Stimulated activated CD4-positive, alpha-beta T cell treated with anti-CD3 and anti-CD28 coated beads, TNF-alpha, amount 100 ng/mL, for 48 hours (primary cell): ENCODE measurements at places on chromosomes 13 and 19.

DNA sequence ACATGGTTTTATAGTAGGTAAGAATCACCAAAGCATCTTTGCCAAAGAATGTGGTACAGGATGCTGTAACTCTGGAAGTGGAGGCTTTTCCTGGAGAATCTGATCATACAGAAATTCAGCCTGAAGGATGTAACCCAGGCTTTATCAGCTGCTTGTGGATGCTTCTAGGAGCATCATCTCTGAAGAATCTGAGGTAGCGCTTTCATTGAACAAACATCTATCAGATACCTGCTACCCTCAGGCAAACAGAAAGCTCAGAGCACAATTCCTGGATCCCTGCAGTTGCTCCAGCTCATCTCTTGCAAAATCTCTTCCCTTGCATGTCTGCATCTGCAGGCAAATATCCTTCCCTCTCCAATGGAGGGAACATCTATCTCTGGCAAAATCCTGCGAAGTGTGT lies 9.3 kb downstream of the FAM124A start:
- DNase-seq, result no peak

DNA sequence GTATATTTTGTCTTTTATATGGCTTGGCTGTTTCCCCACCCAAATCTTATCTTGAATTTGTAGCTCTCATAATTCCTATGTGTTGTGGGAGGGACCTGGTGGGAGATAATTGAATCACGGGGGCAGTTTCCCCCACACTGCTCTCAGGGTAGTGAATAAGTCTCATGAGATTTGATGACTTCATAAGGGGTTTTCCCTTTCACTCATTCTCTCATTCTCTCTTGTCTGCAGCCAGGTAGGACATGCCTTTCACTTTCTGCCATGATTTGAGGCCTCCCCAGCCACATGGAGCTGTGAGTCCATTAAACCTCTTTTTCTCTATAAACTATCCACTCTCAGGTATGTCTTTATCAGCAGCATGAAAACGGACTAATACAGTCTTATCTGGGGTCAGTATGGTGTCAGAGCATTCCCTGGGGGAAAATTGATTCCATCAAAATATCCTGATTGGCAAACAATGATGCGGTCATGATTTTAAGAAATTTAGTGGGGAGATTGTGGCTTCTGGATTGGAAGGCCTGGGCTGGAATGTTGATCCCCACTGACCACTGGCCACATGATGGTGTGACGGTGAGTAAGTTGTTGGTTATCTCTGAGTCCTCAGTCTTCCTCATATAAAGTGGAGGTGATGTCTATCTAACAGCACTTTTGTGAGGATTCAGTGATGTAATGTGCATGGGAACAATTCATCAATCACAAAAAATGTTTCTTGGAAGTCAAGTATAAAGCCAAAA lies 27.5 kb upstream of the ANKRD10 start:
- DNase-seq, result no peak

DNA sequence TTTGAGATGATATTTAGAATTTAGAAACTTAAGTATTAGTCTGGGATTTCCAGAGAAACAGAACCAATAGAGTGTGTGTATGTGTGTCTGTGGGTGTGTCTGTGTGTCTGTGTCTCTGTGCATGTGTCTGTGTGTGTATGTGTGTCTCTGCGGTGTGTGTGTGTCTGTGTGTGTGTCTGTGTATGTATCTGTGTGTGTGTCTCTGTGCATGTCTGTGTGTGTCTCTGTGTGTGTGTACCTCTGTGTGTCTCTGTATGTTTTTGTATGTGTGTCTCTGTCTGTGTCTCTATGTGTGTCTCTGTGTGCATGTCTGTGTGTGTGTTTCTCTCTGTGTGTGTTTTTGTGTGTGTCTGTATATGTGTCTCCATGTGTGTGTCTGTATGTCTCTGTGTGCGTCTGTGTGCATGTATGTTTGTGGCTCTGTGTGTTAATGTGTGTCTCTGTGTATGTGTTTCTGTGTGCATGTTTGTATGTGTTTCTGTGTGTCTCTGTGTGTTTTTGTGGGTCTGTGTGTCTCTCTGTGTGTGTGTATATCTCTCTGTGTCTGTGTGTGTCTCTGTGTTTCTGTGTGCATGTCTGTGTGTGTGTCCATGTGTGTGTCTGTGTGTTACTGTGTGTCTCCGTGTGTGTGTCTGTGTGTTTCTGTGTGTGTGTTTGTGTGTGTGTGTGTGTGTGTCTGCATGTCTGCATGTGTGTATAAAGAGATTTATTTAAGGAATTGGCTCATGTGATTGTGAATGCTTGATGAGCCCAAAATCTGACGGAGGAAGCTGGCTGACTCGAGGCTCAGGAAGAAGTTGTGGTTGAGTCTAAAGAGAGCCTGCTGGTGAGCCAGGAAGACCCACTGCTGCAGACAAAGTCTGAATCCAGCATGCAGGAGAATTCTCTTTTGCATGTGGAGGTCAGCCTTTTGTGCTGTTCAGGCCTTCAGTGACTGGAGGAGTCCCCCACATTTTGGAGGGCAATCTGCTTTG lies 22.2 kb downstream of the GPR42 start:
- no peak for DNase-seq

GRCh38 chr13:46071590-46072249 lies 19.2 kb upstream of the ZC3H13 start:
- DNase-seq, result no peak

DNA sequence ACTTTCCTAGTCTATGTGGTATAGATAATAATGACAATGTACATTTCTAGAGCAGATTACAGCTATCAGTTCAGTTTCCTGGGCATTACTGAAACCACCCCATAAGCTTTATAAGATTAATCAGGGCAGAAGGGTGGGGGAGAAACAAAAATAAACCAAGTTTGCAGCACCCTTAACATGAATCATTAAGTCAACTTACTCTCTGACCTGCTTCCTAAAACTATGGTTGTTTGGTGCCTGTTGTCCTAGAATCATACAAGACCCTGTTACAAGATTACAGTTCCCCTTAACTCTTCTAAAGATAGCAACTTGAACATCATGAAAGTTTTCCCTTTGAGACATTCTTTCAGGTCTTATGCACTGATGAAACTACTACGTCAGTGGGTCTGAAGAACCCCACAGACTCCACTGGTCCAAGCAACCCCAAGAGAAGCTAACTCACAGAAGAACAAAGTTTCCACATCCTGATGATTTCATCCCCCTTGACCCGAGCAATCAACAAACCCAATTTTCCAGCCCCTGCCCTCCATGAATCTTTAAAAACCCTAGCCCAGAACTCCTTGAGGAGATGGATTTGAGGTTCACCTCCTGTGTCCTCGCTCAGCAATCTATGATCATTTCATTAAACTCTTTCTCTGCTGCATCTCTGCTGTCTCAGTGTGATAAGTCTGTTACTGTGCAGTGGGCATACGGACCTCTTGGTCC lies 336.5 kb downstream of the FOXO1 start:
- no peak for DNase-seq

DNA sequence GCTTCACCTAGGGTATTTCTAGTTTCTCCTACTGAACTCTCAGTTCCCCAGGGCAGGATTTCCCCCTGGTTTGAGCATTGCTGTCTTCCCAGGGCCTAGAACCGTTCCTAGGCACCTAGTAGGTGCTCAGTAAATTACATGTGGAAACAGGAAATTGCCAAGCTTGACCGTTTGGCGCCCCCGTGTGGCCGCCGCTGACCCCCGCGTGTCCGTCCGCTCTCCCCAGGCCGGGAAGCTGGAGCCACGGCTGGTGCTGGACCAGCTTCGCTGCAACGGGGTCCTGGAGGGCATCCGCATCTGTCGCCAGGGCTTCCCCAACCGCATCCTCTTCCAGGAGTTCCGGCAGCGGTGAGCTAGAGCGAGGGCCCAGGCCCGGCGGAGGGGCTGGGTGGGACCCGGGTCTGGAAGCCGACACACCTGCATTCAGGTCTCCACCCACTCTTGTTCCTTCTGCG lies 55.5 kb downstream of the MYH14 start:
- no peak for DNase-seq

GRCh38 chr13:108269601-108270328 lies at the start of gene TNFSF13B:
Gene TNFSF13B (plus strand): TSS chr13:108269718. CDS start chr13:108269896, 178 bp downstream.
- peak; percentile 16 for DNase-seq

- DNase-seq, result peak; percentile 61
These were observed 6.3 kb upstream of the ZNF69 start for GRCh38 chr19:11881151-11881800.

DNA sequence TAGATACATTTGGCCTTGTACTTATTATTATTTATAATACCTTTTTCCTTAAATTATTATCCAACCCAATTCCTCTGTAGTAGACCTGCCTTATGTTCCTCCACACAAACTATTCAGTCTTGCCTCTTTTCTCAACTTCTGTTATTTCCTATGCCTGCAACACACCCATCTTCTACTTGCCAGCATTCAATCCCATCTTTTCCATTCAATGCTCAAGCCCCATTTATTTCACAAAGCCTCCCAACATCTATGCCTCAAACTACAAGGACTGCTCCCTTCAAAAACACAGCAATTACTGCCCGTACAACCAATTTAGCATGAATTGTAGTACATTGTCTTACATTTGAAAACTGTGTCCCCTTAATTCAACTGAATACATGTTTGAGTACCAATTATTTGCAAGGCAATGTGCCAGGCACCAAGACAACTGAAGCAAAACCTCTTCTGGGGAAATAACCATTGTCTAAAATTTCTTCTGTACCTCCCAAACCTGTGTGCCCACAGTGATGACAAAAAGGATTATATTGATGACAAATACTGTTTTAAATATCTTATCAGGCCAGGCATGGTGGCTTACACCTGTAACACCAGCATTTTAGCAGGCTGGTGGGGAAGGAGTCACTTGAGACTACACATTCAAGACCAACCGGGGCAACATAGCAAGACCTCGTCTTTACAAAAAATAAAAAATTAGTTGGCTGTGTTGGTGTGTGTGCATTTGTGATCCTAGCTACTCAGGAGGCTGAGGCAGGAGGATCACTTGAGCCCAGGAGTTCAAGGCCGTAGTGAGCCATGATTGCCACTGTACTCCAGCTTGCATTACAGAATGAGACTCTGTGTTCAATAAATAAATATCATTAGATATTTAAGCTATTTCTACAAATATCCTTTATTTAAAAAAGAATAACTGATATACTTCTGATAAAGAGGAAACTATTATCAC lies 35.1 kb downstream of the ELF1 start:
- no peak for DNase-seq

DNA sequence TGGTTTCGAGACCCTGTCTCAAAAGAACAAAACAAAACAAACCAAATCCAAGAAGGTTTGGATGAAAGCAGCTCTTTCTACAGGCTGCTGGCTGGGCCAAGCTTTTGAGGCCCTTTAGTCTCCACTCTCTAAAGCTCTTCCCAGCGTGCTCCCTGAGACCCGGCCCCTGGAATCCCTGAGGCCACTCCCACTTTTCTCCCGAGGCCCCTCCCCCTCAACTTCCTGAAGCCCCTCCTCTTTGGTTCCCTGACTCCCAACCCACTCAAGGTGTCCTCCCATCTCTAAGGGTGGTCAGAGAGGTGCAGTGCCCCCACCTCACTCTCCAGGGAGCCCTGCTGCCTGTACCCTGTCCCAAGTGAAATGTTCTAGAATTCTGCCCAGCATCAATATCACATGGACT lies 10.6 kb downstream of the ERICH6B start:
- no peak for DNase-seq

DNA sequence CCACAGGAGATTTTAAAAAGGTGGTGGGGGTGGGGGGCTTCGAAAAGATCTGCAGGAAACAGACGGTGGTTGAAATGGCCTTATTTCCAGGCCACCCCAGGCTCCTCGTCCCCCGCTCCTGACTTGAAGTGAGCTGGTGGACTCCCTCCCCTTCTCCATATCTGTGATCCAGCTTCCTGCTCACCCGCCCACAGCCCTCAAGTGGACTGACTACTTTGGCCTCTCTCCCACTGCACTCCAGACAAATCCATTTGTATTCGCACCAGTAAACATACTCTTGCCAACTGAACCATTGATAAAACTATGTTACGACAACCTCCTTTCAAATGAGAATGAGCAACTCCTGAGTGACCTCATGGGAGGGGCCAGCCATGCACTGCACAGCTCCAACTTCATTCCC lies 259.5 kb downstream of the COL4A1 start:
- no peak for DNase-seq

GRCh38 chr13:36251526-36251925 lies 37.2 kb upstream of the SOHLH2 start:
- DNase-seq, result no peak

- DNase-seq, result no peak
These were observed 15.1 kb downstream of the NOSIP start for GRCh38 chr19:49565261-49565660.

DNA sequence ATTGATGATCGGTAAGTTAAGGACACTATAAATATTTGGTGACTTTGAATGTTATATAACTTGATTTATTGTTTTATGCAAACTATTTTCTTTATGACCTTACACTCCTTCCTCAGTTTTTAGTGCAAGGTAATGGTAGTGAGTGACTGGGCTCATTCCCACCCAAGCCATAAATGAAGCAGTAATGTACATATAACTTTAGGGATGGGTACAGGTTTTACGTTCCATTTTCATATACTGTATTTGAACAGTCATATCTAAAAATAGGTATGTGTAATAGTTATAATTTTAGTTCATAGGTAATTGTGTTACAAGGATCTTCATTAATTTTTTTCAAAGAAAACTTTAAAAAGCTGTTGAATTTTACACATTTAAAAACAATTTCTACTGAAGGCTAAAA lies 101.0 kb downstream of the PDS5B start:
- no peak for DNase-seq

DNA sequence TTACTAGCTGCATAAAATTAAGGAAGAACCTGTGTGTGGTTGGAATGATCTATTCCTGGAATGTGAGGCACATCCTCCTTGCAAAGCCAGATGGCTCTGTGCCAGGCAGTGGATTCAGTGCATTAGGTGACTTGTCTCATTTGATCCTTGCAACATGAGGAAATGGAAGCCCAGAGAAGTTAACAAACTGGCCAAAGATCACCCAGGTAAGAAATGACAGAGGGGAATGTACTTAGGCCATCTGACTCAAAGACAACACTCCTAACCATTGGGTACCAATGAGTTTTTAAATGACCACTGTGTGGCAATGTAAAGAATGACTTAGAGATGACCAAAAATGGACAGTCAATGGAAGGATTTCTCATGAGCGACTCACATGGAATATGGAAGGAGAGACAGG lies 114.2 kb upstream of the RXFP2 start:
- no peak for DNase-seq

GRCh38 chr19:10193790-10194499 lies 808 bp downstream of the DNMT1 start:
- no peak for DNase-seq

DNA sequence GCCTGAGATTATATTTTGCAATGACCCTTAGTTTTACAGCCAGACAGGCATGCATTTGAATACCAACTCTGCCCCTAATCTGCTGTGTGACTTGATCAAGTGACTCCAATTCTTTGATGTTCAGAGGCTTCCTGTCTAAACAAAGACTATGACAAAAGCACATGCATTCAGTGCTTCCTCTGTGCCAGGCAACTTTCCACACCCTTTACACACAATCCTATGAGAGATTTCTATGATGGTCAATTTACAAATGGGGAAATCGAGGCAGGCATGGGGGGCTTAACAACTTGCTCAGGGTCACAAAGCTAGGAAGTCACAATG lies 3.7 kb upstream of the LYPD3 start:
- DNase-seq, result no peak

- no peak for DNase-seq
These were observed 18.0 kb downstream of the APBA3 start for GRCh38 chr19:3743486-3743885.

GRCh38 chr13:55576389-55576788 lies 1564.3 kb upstream of the PRR20A start:
- DNase-seq, result no peak
